Activated CD8-positive, alpha-beta memory T cell treated with anti-CD3 and anti-CD28 coated beads for 1 hour (primary cell): ENCODE measurements at places on chromosomes 4 and X.

DNA sequence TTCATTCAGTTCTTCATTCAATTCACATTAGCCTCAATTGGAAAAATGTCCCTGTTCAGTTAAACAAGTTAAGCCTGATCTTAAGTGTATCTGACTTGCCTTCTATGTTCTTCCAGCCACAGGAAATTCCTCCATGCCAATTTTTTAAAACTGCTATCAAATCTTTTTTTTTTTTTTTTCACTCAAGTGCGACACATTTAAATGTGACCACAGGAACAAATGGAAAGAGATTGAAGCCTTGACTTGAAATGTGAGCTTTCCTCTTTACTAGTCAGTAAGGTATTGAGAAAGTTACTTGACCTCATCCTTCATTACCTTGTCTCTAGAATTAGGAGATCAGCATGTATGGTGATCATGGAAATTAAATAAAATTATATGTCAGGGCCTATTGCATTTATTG lies 165.1 kb downstream of the SLIT2 start:
- DNase-seq: no peak

- no peak for DNase-seq
Measured at GRCh38 chr4:124181039-124181438, 531.5 kb downstream of the ANKRD50 start.

DNA sequence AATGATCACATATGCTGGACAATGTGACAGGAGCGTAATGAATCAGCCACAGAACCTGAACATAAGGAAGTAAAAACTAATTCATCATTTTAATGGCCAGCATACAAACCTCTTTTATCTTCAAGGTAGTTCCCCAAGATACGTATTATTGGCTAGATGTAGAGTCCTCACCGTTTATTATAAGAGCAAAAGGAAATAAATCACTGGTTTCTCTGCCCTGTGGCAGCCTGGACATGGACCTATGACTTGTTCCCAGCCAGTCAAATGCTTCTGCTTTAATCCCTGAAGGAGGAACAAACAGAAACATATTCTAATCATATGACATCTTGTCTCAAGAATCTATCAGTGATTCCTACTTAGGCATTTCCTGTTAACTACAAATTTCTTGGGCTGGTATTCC lies 86.8 kb upstream of the FAM241A start:
- no peak for DNase-seq

- no peak for DNase-seq
Measured at GRCh38 chr4:148574502-148574901, 132.3 kb upstream of the NR3C2 start.

DNA sequence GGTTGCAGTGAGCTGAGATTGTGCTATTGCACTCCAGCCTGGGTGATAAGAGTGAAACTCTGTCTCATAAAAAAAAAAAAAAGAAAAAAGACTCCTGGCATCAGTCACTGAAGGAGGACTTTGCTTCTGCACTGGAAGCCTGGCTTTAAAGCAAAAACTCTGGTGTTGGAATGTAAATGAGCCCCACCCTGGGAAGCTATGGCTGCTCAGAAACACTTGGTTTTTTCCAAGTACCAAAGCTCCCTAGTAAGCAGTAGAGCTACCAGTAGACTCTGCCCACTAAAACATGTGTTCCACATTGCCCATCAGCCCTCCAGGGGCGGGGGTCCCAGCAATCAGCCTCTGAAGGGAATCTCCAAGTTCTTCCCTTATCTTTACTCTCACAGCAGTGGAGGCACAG lies 154.4 kb downstream of the SHROOM3 start:
- DNase-seq: no peak

- peak; percentile 43 for DNase-seq
Measured at GRCh38 chrX:131747173-131747572, 203.3 kb downstream of the OR13H1 start.

- DNase-seq: no peak
Measured at GRCh38 chrX:12245650-12246645, 107.7 kb downstream of the FRMPD4 start.

GRCh38 chr4:184769141-184769765 lies 35.4 kb upstream of the CENPU start:
- DNase-seq: no peak

DNA sequence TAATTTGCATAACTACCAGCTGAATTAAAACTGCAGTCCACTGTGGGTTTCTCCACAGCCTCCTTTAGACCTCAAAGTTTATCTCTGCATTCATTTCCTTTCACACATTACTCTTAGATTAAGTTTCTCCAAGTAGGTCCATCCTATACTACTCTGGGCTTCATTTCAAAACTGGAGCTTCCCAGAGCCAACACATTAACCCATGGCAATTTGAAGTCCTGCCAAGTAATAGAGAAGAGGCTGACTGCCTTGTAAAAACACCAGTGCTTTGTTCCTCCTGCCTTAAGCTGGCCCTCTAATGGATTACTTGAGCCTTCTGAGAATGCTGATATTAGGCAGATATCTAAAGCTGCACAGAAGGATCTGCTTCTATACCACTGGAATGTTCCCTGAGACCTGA lies 997.2 kb upstream of the SLIT2 start:
- DNase-seq: no peak

DNA sequence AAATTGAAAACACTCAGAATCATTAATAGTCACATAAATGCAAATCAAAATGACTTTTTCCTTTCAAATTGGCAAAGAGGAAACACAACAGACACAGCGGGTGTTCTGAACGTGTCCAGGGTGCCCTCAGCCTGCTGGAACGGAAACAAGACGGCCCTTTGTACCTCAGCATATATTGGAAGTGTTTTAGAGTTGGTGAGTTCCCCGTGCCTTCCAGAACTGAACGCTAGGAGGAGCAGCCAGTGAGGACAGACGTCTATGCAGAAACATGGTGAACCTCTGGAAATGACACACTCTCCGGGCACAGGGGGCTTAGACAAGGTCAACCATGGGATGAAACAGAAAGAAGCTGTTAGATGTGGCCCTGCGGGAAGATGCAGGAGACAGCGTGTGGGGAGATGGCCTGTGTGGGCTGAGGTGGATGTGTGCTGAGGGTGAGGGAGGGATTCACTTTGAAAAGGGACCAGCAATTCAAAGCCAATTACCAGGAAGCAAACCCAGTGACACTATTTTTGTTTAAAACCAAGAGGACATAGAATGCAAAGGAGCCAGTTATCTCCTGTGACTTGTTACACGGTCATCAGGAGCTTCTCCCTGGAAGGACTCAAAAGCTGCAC lies 40.4 kb downstream of the RNF212 start:
- no peak for DNase-seq

DNA sequence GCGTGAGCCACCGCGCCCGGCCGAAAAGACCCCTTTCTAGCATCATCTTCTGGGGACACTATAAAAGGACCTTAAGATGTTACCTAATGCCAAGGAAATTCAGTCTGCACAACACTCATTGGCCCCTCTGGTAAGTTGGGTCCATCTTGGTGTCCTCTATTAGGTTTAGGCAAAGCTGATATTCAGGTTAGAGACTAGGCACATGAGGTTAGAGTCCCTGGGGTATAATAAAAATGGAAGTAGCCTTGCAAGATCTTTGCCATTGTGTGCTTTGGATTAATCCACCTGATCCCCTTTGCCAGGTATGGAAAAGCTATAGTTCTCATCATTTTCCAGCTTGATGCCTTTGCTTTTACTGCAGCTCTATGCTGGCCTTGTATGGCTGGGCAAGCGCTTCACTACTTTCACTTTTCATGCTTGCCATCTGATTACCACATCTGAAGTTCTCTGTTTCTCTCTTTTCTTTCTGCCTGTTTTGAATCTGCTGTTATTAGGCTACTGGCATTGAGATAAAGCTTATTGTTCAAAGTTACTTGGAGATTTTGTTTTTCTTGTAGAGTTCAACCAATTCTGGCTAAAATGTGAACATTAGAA lies 5.4 kb upstream of the ADH4 start:
- DNase-seq: no peak

- DNase-seq: no peak
Measured at GRCh38 chr4:105605493-105605892, 53.1 kb downstream of the ARHGEF38 start.

- no peak for DNase-seq
Measured at GRCh38 chr4:5945936-5946335, 53.0 kb upstream of the CRMP1 start.

DNA sequence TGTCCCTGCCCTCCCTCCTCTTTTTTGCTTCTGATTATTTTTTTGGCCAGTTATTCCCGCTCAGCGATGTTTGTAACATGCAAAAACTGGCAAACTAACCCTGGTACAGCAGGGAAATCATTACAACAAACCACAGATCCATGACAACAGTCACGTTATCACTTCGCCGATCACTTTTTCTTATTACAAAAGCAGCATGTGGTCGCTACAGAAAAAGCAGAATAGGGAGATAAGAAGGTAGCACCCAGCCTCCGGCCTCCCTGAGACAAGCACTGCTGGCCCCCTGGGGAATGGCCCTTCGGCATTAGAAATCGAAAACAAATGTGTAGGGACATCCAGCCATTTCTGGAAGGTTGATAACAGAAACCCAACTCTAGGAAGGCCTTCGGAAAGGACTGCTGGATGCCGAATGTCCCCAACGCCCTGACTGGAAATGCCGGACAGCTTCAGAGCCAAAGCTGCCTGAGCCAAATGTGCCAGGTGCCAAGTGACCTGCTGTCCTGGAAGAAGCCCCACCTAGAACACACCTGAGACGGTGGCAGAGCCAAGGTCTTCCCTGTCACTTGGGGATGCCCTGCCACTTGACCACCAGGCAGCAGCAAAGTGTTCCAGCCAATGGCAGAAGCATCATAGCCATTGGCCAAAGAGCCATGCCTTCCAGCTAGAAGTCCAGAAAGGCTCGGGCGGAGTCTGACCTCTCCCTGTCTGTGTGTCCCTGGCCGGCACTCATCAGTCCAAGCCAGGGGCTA lies 2.9 kb downstream of the IDH3G start:
- DNase-seq: no peak

GRCh38 chrX:136183917-136184316 lies 36.6 kb downstream of the FHL1 start:
- DNase-seq: no peak

DNA sequence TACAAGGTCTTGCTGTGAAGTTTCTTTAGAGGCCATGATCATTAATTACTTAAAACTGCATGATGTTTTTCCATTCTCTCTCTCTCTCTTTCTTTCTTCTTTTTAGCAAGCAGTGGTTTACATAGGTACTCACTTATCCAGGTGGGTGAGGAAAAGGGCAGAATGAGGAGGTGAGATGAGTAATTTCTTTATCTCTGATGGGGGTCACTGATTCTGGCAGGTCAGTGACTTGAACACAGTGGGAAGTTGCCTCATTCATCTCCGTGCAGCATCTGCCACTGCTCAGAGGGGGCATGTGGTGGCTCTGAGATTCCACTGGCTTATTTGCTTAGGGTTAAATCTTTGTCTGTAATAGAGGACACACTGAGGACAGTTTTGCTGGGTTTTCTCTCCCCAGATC lies 62.6 kb downstream of the FAM114A1 start:
- no peak for DNase-seq

- DNase-seq: no peak
Measured at GRCh38 chrX:18892899-18893298, 91.0 kb downstream of the PHKA2 start.

DNA sequence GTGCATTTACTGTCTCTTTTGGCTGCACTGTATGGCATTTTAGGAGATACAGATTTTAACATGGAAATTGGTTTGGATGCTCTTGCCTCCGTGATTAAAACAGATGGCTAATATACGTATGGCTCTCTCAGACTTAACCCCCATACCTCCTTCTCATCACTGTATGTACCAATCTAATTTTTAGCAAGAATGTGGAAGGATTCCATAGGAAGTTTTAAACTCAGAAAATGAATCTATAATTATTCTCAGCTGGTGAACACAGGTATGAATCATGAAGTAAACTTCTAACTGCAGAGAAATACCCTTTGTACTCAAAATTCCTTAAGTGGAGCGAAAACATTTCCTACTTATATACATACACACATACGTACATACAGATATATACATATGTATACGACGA lies 210.5 kb upstream of the NEIL3 start:
- DNase-seq: no peak

GRCh38 chrX:42241421-42241820 lies 318.1 kb upstream of the CASK start:
- DNase-seq: no peak

DNA sequence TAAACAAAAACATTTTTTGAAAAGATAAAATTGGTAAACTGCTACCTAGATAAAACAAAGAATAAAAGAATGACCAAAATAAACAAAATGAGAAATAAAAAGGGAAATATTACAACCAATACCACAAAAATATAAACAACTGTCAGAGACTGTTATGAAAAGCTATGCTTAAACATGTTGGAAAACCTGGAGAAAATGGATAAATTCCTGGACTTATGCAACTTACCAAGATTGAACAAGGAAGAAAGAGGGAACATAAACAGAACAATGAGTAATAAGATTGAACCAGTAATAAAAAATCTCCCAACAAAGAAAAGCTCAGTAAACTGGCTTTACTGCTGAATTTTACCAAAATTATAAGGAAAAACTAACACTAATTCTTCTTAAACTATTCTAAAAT lies 518.7 kb downstream of the GRXCR1 start:
- DNase-seq: no peak

DNA sequence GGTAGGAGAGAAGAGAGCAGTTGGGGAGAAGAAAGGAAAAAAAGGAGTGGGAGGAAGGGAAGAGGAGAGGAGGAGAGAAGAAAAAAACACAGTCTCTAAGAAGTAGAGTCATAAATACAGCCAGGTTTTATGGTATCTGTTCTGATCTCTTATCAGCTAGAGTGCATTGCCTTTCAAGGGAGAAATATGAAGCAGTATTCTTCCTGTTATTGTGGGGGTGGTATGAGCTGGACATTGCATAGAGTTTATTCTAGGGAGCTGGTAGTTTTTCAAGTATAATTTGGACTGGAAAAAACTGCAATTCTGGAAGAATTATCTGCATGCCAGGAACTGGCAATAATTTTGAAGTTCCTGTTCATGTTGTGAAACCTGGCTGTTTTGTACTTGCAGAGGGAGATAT lies 54.9 kb upstream of the TAB3 start:
- DNase-seq: no peak

DNA sequence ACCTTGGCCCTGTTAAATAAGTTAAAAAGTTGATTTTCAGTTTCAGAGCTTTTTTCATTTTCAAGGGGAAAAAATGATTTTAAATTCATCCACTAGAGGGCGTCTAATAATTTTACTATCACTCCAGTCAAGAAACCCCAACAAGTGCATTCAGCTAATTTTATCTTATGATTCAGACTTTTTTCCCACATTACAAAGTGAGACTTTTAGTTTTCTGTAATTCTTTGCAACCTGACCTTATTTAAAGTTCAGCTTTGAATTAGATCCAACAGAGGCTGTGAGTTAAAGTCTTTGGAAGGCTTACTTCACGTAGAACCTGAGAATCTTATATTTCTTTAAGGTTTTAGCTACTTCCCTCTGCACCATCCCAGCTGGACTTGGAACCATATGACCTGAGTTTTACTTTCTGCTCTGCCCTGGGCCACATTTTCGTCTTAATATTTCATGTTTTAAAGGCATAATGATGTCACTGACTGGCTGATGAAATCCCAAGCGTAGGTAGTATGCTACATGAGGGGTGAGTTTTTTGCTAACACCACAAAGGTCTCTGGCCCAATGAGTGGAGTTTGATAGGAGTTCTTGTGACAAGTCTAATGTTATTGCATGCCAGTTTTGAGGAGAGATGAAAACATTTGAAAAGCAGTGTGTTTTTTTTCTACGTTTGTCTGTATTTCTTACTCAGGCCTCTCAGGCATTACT lies 7.2 kb downstream of the GNRHR start:
- DNase-seq: no peak

GRCh38 chr4:114361249-114361648 lies 237.4 kb upstream of the UGT8 start:
- DNase-seq: no peak

- DNase-seq: no peak
Measured at GRCh38 chrX:5176766-5177165, 1051.9 kb downstream of the NLGN4X start.

- no peak for DNase-seq
Measured at GRCh38 chrX:138771047-138771446, 59.5 kb upstream of the FGF13 start.
